ENCODE measurements at places on chromosomes 1 and 21. TPM values are rescaled to one million over a fixed set of nuclear protein-coding genes. Genes with fewer than 3 reads are reported as not detected.

Gene CFHR4
- not detected for total RNA-seq

Gene CAPZB
- 326 TPM for total RNA-seq

DNA sequence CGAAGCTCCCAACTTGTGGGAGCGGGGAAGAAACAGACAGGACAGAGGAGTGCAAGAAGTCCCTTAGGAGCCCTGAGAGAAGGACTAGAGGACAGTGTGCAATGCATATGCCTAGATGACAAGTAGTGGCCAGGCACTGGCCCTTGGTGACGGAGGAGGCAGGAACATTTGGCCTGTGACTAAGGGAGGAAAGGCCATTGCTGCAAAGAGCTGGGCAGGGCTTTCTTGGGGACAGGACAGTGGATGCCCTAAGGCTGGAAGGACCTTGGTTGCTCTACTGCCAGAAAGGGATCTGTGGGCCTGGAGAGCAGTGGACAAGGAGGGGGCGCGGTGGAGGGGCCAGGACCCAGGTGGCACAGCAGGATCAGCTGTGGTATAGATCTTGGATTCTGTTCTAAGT, 481.3 kb downstream of the CAMTA1 start:
- peaks cover 11% of the 10 kb centered on the region for H3K36me3 ChIP-seq
- H3K4me3 ChIP-seq = no peak overlapping the region
- no peak overlapping the region for H3K27ac ChIP-seq
- no peaks in the 10 kb centered on the region for H3K4me1 ChIP-seq

GRCh38 chr1:117076648-117077047, 16.5 kb downstream of the TTF2 start:
- H3K4me3 ChIP-seq = no peak overlapping the region

DNA sequence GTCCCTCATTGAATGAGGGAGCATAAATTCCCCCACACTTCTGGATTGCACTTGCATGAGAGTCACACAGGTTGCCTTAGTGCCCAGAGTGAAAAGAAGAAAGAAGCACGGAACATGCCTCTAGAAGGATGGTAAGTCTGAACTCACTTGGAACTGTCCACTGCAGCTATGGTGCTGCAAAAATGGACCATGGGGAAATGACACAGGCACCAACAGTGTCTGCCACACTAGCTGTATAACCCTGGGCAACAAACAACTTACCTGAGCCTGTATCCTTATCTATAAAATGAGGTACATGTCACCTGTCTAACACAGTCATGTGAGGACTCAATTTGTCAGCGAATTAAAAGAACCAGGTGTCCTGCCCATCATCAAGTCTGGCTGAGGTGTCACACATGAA, 50.7 kb downstream of the PALMD start:
- H3K4me3 ChIP-seq = no peak overlapping the region
- DNase-seq = no peak
- no peaks in the 10 kb centered on the region for H3K27me3 ChIP-seq
- H3K4me1 ChIP-seq = peaks cover 13% of the 10 kb centered on the region

DNA sequence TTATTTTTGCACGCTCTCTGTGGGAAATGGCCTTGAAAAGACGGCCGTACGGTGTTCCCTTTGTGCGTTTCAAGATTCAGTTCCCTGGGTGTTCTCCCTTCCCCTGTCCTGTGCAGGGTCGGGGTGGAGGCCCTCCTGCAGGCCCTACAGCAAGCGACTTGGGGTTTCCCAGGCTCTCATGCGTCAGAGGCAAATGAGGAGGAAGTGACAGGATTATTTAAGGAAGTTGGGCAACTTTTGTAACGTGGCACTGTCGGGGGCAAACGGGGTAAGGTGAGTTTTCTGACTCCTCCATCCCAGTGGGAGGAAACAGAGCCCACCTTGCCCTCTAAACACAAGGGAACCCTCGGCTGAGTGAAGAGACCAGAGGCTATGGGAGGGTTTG, 16.1 kb upstream of the AJAP1 start:
- no peak overlapping the region for H3K4me3 ChIP-seq
- peaks cover 17% of the 10 kb centered on the region for H3K36me3 ChIP-seq
- peaks cover 6% of the 10 kb centered on the region for H3K27me3 ChIP-seq

GRCh38 chr1:174964972-174965361, 34.8 kb upstream of the CACYBP start:
- H3K27me3 ChIP-seq = no peaks in the 10 kb centered on the region
- H3K36me3 ChIP-seq = no peaks in the 10 kb centered on the region
- H3K27ac ChIP-seq = no peak overlapping the region
